Vagina (tissue), 2 donors: ENCODE measurements at places on chromosomes 4 and X.

- DNase-seq, result no peak
Measured at GRCh38 chr4:40963897-40964478, 214.2 kb downstream of the NSUN7 start.

DNA sequence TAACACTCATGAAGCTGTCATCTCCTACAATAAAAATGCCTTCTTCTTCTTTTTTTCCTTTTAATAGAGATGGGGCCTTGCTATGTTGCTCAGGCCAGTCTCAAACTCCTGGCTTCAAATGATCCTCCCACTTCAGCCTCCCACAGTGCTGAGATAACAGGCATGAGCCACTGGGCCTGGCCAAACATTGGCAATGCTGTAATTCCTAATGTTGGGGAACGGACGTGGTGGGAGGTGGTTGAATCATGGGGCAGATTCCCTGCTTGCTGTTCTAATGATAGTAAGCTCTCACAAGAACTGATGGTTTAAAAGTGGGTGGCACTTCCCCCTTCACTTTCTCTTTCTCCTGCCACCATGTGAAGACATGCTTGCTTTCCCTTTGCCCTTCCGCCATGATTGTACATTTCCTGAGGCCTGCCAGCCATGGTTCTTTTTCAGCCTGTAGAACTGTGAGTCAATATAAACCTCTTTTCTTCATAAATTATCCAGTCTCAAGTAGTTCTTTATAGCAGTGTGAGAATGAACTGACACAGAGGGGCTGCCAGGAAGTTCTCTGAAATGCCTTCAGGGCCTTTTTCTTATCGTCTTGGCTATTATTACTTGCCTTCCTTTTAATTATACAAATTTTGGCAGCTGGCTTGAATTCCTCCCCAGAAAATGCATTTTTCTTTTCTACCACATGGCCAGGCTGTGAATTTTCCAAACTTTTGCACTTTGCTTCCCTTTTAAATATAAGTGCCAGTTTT lies 93.0 kb downstream of the CENPC start:
- no peak for DNase-seq

DNA sequence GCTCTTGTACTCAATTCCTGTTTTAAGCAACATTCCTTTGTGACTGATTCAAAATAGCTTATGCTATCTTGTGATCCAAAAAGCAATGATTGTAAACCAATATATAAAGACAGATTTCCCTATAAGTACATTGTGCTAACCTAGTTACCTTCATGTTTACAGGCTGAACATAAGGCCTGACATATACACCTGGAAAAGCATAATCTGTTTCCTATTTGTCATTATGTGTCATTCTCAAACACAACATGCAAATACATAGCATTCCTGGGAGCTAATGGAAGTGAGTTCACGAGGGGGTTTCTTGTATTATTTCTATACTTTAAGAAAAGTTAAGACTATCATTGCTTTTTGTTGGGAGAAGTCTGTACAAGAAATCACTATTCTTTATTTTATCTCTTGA lies 638.1 kb upstream of the AGA start:
- no peak for DNase-seq

DNA sequence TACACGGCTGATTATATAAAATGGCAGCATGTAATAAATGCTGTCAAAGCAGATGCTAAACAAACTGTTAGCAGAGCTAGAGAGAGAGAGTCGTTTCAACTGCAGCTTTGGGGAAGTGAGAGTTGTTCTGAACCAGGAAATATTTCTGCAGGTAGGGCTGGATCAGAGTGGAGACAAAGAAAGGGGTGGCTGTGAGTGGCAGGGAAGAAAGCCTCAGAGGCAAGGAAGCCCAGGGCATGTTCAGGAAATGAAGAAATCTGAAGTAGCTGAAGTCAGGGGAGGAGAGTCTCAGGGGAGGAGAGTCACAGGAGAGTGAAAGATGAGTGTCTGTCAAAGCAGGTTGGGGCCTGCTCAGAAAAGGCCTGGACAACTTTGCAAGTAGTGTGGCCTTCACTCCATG lies 48.4 kb upstream of the RPS6KA3 start:
- DNase-seq, result no peak
